ENCODE measurements at places on chromosomes 1 and 21. TPM values are rescaled to one million over a fixed set of nuclear protein-coding genes. Genes with fewer than 3 reads are reported as not detected.

The SNX7 gene
- total RNA-seq: 27.3 TPM

The FCRL4 gene
- total RNA-seq: not detected

The SPATA46 gene
- total RNA-seq: not detected

The OR2T2 gene
- not detected for total RNA-seq

The TCP10L gene
- total RNA-seq: 0.95 TPM

The FCGR2B gene
- not detected for total RNA-seq

The CTBS gene
- total RNA-seq: 5.7 TPM

The FASLG gene
- total RNA-seq: not detected

The TSTD1 gene
- total RNA-seq: 0.25 TPM
